GM06990 (cell line): ENCODE measurements at places on chromosomes 6 and 20.

GRCh38 chr20:23925789-23926525 lies 46.4 kb upstream of the CST5 start:
- no peak for DNase-seq

DNA sequence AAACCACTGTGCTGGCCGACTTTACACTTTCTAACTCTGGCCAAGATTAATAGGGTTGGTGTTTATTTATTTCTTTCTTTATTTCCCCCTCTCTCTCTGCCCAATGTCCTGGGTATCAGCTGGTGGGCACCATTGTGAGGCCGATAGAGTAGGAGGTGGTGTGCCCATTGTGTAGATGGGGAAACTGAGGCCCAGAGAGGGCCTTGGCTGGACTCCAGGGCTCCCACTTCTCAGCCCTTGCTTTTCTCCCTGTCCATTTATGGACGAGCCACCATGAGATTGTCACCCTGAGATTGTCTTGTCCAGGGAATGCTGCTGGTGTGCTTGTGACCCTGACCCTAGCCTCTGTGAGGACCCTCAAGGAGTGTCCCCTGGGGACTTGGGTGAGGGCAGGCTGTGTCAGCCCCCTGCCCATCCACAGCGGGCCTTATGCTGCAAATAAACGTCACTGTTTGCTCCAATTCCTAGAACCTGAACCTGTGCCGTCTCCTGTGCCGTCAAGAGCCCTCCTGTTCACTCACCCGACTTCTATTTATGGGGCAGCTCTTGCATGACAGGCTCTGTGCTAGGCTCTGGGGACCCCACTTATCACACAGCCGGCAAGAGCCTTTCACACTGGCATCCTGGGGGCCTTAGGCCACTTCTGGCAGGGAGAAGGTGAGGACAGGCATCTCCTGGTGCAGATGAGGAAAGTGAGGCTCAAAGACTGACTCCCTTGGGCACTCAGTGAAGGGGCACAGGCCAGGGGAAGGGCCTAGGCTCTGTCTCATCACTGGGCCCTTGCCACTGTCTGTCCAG lies 24.8 kb downstream of the SUN5 start:
- DNase-seq: no peak

DNA sequence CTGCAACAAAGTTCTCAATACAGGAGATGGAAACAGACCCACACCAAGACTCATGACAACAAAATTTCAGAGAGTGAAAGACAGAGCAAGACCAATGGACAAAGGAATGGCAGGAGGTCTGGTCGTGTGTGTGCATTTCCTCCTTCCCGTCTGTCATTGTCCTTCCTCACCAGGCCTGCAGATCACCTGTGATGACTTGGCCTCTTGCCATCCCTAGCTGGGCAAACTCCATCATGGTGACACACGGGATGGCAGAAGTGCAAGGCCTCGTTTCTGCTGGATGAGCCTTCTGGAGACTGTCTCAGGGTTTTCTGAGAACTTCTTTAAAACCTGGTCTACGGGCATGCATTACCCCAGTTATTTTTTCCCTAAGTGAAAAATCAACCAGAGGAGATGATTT lies 49.2 kb downstream of the RPP21 start:
- DNase-seq: no peak

GRCh38 chr6:109081516-109082187 lies 13.0 kb downstream of the SESN1 start:
- no peak for DNase-seq

DNA sequence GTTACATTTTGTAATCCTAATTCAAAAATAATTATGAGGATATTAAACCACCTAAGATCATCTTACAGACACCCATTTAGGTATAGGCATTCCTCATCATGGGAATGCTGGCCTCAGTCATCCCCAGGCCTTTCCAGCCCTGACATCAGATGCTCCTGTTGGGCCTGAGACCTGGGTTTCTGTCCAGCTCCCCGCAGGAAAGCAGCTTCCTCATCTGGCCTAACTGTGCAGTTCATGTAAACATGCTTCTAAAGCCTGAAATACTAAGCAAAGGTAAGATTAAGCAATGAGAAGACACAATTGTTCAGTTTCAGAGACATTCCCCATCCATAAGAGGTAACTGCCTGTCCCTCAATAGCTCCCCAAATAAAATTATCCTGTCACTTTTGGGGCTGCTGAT lies 19.0 kb downstream of the ETV7 start:
- no peak for DNase-seq

DNA sequence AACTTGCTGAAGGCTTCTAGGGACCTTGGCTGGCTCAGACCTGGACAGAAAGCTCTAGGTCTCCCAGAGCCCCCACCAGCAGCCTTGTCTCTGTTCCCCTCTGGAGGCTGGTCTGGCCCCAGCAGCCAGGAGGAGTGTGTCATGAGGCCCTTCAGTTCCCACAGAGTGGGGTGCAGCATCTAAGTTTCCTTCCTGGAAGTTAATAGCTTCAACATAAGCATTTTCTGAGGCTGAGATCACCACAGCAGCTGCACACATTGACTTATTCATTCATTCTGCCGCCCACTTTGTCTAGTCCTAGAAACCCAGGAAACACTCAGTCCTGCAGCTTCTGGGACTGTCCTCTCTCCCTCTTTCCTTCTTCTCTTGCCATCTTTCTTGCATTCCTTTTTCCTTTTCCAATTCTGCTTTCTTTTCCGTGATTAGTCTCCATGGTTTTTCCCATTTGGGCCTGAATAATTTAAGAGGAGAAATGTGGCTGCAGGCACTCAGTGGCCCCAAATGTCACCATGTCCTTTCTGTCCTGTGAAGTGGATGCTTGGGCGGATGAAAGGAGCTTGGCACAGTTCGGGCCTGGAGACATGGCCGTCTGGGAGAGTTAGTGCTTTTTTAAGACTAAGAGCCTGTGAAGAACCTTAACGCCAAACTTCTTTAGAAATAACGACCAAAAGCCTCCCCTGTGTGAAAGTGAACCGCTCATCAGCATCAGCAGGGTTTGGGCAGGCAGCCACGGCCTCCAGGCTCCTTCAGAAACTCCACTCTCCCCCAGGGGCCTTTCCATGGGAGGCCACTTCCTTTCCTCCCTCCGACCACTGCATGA lies 31.0 kb upstream of the PCMTD2 start:
- no peak for DNase-seq
